ENCODE measurements at places on chromosomes 7 and 10.

GRCh38 chr10:81871558-81871957, 3.4 kb upstream of the NRG3 start:
- DNase-seq, result no peak

- DNase-seq, result no peak
Measured at GRCh38 chr7:74175340-74175739, 1.2 kb downstream of the EIF4H start.

DNA sequence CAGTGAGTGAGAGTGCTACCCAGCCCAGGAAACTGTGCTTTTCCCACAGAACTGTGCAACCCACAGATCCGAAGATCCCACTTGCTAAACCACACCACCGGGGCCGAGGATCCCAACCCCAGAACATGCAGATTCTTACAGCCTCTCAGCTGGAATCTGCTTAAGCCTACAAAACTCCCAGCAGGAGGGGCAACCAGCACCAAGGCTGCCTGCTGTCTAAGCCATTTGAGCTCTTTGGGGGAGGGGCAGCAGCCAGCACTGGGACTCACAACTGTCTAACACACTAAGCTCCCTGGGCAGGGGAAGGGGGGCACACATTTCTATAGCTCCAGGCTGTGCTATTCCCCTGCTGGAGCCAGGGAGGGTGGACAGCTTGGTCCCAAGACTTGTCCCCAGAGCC, 529.9 kb downstream of the XPNPEP1 start:
- DNase-seq, result no peak

- no peak for DNase-seq
Measured at GRCh38 chr10:123480344-123480743, 185.8 kb upstream of the GPR26 start.

DNA sequence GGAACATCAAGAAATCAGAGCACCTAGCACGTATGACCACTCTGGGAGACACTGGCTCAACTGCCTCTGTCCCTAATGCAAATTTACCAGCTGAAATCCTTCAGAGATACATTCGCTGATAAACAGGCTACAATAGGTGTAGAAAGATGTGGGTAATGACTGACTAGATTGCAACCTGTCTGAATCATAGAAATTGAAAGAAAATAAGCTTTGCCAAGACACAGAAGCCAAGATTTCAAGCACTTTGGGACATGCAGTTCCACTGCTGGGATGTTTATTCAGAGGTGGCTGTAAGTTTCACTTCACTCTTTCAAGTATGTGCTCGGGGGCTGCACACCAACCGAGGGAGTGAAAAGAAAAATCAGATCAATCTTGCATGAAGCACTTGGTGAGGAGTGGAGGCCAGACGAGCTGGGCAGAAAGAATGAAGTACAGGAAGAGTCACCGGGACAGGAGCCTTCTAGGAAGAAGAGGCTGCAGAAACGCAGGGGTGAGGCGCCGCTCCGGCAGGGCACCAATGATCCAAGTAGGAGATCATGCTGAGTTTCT, 276.7 kb downstream of the PARD3 start:
- no peak for DNase-seq

DNA sequence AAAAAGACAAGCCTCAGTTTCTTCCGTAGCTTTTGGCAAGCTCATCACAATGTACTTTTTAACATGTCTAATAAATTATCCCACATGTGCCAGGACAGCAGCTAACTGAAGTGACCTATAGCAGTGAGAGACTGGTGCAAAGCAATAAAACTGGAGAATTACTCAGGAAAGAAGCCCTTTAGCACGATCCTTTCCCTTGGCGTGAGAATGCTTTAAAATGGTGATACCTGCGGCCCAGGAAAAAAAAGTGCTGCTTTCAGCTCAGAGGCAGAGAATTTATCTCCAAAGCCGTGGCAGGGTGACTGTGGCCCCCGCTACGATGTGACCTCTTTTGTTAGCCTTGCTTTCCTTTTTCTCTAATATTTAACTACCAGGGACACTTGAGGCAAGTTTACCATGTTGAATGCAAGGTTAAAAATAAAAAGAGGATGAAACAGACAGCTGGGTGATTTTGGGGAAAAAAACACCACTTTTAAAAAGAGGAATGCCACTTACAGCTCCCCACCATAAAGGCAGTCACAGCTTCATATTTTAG, 184.0 kb downstream of the FANK1 start:
- no peak for DNase-seq

DNA sequence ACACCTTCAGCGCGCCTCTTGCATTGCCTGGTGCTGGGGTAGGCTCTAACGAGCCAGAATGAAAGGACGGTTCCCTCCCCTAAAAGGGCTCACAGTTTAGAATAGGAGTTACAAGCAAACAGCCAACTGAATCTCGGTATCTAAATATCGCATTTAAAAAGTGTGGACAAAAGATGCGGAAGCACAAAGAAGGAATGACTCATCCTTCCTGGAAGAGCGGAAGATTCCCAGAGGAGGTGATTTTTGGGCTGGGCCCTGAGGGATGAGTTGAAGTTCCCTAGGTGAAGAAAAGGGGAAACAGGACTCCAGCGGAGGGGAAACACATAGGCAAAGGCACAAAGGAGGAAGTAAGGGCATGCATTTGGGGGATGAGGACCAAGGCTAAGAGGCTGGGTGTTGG, 29.9 kb downstream of the SRRM3 start:
- no peak for DNase-seq

DNA sequence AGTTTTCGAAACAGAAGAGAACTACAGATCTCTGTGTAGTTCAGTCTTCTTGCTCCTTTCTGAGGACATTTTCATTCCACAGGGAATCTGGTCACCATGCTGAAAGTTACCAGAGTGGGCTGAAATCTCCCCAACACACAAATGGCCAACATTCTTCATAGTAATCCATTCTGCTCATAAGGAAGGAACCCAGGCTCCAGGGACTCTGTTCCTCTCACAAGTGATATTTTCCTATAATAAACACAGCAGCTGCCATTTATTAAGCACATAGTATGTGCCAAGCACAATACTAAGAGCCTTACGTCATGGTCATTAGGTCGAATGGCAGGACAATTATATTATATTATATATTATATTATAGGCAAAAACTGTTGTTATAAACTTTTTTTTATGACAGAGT, 109.8 kb downstream of the RAB11FIP2 start:
- DNase-seq, result no peak

GRCh38 chr7:158257516-158258410, 329.9 kb downstream of the PTPRN2 start:
- DNase-seq, result no peak

- no peak for DNase-seq
Measured at GRCh38 chr10:9786101-9786500, 1231.6 kb upstream of the CELF2 start.

DNA sequence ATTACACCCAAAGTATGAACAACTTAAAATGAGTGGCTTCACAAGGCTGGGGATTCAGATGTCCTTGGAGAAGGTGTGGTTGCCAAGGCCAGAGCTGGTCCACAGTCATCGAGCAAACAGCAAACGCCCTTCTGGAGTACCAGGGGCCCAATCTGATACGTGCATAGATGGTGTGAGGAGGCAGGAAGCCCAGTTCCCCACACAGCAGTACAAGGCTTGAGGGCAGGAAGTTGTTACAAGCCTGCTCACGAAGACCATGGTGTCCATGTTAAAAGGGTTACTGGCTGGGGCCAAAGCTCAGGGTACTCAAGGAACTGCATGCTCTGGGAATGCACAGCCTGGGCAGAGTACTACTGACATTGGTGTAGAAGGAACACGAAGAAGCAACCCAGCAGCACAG, 4.6 kb upstream of the ANKRD26 start:
- DNase-seq, result no peak

GRCh38 chr10:127534074-127534473, 15.0 kb upstream of the NPS start:
- DNase-seq, result no peak

DNA sequence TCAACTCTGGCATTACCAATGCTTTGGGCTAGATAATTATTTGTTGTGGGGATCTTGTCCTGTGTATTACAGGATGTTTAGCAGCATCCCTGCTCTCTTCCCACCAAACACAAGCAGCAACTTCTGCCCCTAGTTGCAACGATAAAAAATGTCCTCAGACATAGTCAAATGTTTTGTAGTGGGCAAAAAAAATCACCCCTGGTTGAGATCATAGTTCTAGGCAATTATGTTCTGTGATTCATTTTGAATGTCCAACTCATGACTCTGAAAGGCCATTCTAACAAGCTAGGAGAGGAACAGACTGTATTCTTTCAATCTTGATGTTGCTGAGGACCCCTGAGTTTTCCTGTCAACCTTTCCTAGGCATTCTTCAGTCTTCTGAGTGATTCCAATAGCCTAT, 79.5 kb downstream of the RTKN2 start:
- DNase-seq, result no peak

DNA sequence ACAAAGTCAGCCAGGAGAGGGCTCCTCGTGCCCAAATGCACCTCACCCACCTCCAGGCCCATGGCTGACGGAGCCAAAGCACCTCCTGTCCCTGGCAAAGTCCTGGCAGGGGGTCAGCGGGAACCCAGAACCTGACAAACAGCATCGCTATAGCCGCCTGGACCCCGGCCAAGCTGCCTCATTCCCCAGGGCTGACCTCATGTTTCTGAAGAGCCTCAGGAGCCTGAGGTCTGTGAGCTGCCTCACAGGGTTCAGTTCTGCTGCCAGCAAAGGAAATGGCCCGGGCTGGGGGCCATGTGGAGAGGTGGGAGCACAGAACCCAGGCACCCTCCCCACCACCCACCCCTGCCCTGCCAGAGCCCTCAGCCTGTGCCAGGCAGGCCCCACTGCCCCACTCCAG, 4.2 kb upstream of the NANOS1 start:
- no peak for DNase-seq

DNA sequence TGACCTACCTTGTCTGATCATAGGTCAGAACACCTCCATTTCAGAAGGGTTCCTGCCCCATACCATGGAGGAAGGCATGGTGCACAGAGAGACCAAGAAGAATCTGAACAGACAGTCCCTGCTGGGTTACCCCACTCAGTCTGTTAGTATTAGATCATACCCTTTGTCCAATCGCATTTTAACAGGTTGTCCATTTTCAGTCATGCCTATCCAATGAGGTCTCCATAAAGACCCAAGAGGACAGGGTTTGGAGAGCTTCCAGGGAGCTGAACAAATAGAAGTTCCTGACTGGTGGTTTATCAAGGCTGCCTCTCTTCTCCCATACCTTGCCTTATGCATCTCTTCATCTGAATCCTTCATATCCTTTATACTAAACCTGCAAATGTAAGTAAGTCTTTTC, 21.2 kb upstream of the SLC16A12 start:
- DNase-seq, result no peak

DNA sequence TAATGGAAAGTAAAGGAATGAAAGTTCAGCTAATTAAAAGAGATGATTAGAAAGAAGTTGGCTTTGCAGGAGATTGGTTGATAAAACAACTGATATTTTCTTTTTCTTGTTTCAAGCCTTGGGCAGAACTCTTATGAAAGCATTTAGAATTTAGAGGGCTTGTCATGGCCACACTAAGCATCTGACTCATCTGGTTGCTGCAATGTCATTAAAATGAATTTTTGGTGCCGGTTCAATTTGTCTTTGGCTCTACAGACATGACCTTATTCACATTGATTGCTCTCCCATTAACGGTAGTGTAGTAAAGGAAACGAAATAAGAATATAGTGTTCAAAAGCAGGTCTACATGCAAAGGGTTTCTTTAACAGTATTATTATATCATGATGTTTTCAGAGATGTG, 1012.4 kb upstream of the C7orf33 start:
- DNase-seq, result no peak
